BJ (cell line): ENCODE measurements at places on chromosomes 6 and 20.

DNA sequence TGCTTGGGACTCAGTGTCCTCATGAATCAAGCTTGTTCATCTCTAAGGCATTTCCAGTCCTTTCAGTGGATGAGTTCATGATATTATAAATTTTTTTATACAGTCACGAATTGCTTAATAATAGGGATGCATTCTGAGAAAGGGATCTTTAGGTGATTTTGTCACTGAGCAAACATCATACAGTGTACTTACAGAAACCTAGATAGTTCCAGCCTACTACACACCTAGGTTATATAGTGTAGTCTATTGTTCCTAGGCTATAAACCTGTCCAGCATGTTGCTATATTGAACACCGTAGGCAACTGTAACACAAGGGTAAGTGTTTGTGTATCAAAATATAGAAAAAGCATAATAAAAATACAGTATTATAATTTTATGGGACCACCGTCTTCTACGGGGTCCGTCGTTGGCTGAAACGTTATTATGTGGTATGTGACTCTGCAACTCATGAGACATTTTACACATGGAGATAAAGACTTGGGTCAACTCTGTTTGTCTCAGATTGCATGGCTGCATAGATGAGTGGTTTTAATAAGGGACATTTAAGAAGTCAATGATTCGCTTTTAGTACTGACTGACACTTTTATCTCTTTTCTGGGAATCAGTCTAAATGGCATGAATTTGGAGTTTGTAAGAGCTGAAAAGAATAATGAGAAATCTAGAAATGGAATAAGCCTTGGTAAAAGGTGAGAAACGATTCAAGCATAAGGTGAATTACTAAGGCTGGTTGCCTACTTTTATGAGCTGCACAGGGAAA, 33.2 kb downstream of the CLIC5 start:
- no peak for DNase-seq

DNA sequence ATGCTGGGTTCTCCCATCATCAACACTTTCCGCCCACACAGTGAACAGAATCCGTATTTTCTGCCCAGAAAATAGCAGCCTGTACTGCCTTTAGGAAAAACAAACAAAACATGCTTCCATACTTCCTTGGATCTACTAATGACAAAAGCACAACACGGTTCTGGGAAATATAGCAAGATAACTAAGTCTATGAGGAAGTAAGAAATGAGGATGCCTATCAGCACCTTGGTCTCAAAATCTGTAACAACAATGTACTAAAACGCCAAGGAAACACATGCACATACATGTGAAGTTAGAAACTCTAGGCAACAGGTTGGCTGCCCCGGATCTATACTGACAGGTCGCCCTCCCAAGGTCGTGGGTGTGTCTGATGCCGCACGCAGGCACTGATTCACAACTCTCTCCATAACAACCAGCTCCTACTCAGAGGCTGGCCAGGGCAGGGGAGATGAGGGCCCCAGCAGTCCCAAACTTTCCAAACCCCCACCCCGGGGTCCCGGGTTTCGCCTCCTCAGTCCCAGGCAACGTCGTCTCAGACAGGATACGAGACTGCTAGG, 710 bp downstream of the BTBD9 start:
- DNase-seq = no peak

- no peak for DNase-seq
Observed at GRCh38 chr6:42696526-42697267, 25.7 kb downstream of the PRPH2 start.

GRCh38 chr6:150490586-150490985, 109.1 kb upstream of the PLEKHG1 start:
- DNase-seq = no peak

DNA sequence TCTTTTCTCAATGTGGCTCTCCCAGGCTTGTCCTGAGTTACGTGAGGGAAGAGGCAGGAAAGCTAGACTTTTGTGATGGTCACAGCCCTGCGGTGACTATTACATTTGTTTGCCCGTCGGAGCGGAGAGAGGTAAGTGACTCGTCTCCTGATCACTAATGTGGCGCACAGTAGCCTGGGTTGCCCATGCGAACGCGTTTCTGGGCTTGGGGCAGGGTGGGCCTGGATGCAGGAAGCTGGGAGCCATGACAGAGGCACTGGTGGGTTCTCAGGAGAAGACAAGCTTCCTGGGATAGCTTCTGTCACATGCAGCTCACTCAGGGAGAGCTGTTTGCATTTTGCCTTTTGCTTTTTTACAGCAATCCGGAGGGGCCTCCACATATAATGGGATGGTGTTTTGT, 60.6 kb downstream of the IGF2R start:
- DNase-seq = no peak

DNA sequence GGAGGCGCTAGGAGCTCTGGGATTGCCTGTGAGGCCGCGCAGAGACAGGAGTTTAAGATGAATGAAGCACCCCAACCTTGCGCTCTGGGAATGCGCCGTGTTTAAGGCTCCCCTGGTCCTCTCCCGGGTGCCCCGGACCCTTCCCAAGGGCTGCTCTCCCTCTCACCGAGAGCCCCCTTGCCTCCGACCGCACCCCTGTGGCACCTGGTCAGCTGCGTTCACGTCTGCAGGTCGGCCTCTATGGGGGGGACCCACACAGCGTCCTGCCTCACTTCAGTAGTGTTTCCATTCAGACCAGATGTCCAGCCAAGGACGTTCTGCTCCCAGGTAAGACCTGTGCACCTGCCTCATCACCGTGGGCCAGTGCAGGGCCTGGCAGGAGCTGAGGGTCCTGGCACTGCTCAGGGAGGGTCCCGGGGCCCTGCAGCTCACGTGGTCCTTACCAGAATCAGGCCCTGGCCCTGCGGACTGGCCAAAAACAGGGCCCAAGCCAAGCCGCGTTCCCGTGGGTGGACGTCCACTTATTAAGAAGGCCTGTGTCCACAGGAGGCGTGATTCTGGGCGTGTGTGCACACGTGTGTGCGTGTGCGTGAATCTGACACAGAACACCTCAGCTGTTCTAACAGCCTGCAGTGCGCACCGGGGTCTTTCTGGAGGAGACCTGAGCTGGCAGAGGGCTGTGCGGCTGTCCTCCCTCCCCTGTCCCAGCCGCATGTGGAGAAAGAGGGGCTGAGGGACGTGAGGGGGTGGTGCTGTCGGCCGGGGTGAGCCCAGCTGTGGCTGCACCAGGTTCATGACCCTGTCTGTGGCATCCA, 79.9 kb upstream of the BHLHE23 start:
- DNase-seq = no peak

DNA sequence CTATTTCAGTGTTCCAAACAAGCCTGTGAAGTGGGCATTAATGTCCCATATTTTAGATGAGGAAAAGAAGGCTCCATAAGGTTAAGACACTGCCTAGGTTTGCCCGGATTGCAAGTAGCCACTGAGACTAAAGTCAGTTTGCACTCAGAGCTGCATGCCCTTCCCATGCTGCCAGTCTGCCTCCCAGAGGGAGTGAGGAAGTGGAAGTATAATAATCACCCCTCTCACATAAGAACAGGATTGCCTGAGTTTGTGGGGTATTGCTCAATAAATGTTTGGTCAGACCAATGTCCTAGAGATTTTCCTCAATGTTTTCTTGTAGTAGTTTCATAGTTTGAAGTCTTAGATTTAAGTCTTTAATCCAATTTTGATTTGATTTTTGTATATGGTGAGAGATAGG, 43.9 kb upstream of the CLIC5 start:
- DNase-seq = no peak

DNA sequence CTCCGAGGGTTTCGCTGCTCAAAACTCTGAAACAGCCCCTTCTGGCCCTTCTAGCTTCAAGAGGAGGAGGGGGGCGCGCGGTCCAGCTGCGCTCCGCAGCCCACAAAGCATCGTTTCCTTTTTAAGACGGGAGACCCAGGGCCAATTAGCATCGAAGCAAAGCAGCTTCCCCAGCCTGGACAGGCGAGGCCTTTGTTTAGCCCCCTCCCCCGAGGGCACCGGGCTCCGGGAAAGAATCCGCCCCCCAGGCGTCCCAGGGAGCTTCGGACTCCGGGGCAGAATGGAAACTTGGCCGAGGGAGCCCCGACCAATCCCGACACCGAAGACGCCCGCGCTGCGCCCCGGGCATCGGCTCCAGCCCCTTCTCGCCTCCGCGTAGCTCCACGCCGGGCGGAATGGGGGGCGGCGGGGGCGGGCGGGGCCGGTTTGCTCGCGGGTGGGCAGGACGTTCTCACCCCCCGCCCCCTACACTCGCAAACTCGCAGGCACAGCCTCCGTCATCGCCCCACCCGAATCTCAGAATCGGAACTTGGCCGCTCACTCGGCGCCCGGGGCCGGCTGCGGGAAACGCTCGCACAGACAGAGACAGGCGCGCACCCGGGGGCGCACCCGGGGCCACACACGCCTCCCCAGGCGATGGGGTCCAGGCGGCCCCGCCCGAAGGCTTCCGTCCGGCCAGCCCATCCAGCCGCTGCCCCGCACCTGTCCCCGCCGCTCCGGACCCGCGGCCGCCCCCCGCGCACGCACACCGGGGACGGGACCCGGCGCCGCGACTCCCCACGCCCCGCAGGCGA, 628 bp downstream of the NKAIN4 start:
- no peak for DNase-seq

DNA sequence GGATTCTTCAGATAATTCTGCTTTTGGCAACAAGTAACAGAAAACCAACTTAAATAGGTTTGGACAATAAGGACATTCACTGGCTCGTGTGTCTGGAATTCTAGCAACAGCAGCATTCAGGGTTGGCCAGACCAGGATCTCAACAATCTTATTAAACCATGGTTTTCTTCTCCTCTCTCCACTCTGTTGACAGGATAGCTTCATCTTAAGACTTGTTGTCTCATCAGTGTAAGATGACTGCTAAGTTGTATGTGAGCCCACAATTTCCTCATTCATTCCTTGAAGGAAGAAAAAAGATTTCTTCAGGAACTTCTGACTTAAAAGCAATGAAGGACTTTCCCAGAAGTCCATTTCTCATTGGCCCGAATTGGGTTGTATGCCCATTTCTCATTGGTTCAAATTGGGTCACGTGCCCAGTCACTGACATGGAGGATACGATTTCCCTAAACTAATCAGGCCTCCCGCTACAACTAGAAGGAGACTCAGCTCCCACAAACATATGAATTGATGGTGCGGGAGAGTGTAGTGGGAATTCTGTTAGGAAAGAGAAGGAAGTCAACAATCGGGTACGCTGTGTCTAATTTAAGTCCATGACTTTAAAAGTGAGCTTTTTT, 83.7 kb downstream of the SLC22A3 start:
- DNase-seq = no peak

DNA sequence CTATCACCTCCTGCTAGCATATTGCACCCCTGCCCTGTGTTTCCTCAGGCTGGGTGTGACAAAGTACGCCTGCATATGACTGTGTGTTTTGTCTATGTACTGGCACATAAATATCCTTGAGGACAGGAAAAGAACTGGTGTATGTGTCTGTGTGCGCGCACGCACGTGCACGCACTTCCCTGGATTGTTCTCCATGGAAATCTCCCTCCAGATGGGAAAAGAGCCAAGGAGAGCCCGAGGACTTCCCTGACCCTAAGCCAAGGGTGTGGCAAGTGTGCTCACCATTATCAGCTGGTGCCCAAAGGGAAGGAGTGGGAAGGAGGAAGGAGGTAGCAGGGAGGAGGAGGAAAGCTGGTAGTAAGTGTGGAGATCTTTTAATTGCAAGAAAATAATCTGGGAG, 117.6 kb downstream of the HIVEP2 start:
- DNase-seq = no peak

DNA sequence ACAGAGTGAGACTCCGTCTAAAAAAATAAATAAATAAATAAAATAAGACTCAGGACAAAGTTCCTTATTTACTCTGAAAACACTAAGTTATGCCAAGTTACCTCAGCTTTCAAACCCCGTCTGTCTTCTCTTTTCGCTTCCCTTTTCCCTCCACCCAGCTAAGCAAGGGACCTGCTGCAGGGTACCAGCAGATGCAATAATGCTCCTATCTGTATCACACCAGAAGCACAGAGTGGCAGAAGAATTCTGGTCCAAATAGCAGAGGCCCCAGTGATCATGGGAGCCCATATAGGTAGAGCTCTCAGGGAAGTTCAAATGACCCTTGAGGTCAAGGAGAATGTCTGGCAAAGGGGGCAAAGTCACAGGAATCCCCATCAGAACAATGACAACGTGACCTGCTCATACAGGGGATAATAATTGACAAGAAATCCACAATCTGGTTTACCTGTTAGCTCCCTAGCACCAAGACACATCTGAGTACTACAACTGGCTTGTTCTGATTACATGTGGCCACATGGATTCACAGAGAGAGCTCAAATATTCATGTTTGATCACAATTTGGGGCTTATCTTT, 8.7 kb downstream of the GCM1 start:
- DNase-seq = no peak

GRCh38 chr6:112288475-112288874, 34.1 kb upstream of the LAMA4 start:
- no peak for DNase-seq

DNA sequence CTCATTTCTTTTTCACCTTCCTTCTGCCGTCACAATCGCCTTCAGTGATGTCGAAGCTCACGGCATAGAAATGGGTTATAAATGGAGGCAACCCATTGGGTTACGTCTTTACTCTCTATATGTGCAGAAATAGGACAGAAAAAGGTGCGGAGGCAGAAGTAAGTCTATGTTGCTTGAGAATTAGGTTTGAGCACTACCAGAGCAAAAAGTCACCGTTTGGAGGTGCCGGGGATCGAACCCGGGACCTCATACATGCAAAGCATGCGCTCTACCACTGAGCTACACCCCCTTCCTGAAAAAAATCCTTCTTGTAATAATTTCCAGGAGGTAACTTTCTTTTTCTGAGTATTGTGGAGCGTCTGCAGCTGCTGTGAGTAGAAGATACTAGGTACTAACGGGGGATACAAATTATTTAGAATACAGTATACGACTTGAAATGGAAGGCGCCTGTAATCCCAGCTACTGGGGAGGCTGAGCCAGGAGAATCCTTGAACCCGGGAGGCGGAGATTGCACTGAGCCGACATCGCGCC, 134.2 kb downstream of the TRIM27 start:
- DNase-seq = no peak

DNA sequence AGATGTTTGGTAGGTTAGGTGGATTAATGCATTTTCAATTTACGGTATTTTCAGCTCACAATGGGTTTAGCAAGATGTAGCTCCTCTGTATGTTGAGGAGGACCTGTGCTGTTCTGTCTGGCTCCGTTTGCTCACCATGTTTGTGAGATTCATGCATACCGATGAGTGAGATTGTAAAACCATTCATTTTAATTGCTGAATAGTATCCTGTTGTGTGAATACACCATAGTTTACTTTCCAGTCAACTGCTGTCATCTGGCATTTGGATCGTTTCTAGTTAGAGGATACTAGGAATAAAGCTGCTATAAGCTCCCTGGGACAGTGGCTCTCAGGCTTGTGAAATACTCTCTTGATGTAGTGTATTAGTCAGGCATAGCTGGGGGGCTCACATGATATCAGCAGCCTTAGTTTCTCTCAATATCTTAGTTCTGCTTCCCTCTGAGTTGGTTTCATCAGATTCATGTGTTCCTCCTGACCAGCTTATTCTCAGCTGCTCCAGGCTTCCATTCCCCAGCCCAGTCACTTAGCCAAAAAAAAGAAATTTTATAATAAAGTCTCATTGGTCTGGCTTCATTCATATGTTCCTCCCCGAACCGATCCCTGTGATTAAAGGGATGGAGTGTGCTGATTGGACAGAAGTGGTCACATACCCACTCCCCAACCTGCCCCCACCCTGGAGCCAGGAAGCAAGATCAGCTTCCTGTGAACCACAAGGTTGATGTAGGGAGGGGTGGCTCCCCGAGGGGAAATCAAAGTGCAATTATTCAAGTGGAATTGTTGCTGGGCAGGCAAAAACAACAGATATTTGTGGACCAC, 10.9 kb upstream of the B4GALT5 start:
- DNase-seq = no peak
